Stimulated activated CD8-positive, alpha-beta memory T cell treated with anti-CD3 and anti-CD28 coated beads, Interleukin-4, amount 100 ng/mL, for 1 hour (primary cell): ENCODE measurements at places on chromosomes 16 and 17.
A peak's percentile ranks its signal among the peaks of the same experiment; 100 is the strongest.

DNA sequence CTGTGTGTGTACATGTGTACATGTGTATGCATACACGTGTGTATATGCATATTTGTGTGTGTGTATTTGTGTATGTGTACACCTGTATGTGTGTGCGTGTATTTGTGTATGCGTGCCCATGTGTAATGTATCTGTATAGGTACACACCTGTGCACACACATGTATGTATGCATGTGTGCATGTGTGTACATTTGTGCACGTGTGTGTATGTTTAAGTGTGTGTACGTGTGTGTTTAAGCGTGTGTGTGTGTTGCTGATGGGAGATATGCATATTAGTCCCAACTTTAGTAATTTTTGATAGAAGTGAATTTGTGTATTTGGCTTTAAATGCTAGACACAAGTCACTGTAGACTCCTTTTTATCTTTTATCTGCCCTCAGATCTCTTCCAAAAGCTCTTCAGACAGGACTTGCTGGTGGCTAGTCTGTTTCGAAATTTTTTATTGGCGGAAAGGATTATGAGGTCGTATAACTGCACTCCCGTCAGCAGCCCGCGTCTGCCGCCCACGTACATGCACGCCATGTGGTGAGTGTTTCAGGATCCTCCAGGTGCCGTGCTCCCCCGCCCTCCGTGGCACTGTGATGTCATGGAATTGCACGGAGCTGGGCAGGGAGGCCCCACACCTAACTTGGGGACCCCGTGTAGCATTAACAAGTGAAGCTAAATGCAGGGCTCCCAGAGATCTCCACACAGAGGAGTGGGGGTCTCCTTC is 168.8 kb upstream of the CHMP6 start:
- DNase-seq = no peak

- DNase-seq = no peak
These were observed 39.4 kb downstream of the HS3ST3A1 start for GRCh38 chr17:13562271-13562800.

- DNase-seq = no peak
These were observed 278.0 kb upstream of the SALL1 start for GRCh38 chr16:51429041-51429440.

GRCh38 chr17:37605813-37606505 is 3.3 kb downstream of the SYNRG start:
- DNase-seq = no peak

GRCh38 chr17:50149091-50149416 is 1.4 kb downstream of the PPP1R9B start:
- no peak for DNase-seq

- DNase-seq = no peak
These were observed 127.2 kb downstream of the AXIN2 start for GRCh38 chr17:65434251-65434650.

DNA sequence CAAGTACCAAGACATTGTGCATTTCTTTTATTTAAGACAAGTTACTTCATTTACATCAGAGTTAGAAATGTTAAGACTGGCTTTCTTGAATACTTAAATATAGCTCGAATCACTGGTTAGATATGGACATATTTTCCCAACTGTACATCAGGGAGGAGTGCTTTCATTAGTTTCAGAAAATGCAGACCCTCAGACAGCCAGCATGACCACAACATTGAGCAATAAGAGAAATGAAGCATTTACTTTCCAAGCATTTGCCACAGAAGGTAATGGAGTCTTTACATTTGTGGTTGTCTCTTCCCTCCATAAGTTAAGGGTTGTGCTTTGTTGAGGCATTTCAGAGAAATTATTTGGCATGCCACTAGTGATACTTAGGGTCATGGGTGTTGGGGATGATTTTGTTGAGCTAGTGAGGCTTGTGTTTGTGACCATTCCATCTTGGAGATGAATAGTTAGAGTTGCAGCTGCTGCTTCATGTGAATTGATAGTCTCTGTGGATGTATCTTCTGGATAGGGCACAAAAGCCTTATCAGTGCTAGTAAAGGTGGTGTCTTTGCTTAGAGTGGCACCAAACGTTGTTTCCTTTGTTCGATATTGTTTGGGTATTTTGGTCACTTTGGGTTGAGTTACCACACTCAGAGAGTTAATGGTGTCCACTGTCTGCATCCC is 2.1 kb downstream of the OMG start:
- DNase-seq = no peak

DNA sequence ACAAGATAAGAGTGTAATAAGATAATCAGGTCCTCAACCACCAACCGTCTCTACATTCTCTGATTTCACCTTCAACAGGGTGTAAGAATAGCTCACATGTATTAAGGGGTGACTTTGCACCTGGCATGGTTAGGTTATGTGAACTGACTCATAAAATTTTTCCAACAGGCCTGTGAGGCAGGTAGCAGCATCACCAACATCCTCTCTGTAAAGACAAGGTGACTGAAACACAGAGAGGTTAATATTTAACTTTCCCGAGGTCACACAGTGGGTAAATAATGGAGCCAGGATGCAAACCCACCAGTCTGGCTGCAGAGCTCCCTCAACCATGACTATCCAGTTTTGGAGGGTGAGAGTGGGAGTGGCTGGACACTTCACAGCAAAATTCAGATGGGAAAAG is 317.2 kb downstream of the C16orf95 start:
- DNase-seq = no peak

DNA sequence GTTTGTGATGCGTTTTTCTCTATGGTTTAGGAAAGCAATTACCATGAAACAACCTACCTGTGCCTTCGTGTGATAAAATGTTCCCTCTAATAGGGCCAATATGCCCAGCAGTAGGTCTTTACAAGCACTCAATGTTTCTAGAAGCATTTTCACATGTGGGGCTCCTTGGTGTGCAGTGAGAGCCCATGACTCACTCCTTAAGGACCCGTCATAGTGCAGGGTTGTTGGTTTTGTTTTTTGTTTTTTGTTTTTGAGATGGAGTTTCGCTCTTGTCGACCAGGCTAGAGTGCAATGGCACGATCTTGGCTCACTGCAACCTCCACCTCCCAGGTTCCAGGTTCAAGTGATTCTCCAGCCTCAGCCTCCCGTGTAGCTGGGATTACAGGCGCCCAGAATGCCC is 31.1 kb upstream of the ZFP90 start:
- DNase-seq = no peak

- no peak for DNase-seq
These were observed 1.6 kb downstream of the IRX3 start for GRCh38 chr16:54284931-54285413.

DNA sequence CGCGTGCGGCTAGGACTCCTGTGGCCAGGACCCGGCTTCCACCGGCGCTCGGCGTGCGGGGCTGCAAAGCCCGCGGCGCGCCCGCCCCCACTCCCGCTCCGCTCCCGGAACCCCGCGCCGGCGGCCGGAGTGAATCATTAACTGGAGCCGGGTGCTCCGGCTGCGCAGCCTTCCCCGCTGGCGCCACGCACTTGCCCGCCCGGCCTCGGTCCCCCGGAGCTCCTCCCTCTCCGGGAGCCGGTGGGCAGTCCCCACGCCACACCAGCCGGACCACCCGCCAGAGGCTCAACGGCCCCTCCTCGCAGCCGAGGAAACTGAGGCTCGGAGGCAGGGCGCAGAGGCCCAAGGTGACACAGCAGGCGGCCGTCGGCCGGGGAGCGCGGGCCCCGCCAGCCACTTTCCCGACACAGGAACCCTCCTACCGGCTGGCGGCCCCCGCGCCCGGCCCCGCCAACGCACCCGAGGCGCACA is 580 bp downstream of the BCAR1 start:
- DNase-seq = no peak

DNA sequence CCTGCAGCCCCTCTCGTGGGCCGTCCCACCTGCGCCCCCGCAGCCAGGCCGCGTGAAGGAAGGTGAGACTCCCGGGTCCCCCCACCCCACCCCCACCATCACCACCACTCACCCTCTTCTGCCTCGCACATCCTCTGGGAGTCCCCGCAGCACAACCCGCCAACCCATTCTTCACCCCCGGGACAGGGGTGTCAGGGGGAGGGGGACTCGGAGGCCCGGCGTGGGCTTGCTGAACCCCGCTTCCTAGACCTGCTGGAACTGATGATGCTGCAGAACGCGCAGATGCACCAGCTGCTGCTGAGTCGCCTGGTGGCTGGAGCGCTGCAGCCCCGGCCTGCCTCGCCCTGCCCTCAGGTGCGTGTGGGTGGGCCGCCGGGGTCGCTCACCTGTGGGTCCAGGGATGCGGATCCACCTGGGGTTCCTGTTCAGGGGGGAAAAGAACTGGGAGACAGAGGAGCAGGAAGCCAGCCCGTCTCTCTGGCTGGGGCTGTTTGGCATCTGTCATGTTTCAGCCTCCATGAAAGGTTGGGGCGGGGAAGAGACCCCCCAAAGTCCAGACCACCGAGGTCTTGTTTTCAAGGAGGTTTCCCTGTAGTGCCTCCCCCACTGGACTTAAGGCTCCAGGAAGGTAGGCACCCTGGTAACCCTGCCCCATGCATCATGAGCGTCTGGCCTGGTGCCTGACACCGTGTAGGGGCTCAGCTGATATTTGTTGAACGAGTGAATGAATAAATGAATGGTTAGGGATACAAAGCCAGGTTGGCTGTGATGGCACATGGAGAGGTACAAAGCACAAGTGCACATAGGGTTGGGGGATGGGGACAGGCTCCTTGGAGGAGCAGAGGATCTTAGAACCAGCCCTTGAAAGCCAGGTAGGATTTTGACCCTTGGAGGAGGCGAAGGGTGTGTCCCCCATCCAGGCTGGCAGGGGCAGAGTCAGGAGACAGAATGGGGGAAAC is 849 bp downstream of the PRR29 start:
- DNase-seq = no peak

DNA sequence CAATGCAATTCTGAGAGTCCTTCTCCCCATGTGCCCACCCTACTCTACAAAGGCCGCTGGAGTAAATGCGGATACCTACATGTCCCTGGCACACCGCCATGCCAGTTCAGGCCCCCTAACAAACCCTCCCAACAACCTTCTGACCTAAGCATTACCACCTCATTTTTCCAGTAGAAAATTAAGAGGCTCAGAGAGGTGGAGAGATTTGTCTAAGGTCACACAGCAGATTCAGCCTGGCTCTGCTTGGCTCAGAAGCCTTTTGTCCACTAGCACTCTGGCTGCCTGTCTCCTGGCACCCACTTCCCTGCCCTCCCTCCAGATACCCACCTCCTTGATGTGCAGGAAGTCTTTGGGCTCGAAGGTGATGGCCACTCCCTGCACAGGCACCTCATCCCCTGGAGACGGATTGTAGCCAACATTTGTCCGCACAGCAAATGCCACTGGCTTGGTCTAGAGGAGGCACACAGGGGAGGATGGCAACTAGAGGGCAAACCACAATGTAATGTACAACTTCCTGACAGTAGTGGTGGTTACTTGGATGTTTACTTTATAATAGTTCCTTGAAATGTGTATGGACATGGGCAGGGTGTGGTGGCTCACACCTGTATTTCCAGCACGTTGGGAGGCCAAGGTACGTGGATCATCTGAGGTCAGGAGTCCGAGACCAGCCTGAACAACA is 10.2 kb downstream of the CACNB1 start:
- DNase-seq = no peak

DNA sequence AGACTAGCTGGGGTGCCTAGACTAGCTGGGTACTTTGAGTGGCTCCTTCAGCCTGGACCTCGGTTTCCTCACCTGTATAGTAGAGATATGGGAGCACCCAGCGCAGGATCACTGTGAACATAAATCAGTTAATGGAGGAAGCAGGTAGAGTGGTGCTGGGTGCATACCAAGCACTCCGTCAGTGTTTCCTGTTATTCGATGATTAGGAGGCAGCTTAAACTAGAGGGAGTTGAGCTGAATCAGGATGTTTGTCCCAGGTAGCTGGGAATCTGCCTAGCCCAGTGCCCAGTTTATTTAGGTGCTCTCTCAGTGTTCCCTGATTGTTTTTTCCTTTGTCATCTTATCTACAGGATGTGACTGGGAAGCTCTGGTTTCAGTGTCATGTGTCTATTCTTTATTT is 8.4 kb upstream of the TMEM235 start:
- no peak for DNase-seq

- DNase-seq = peak; percentile 14
These were observed 775 bp downstream of the PPM1D start for GRCh38 chr17:60600490-60601446.

- no peak for DNase-seq
These were observed 3.6 kb upstream of the TMIGD1 start for GRCh38 chr17:30337393-30337999.
